ENCODE measurements at places on chromosomes 4 and X.

DNA sequence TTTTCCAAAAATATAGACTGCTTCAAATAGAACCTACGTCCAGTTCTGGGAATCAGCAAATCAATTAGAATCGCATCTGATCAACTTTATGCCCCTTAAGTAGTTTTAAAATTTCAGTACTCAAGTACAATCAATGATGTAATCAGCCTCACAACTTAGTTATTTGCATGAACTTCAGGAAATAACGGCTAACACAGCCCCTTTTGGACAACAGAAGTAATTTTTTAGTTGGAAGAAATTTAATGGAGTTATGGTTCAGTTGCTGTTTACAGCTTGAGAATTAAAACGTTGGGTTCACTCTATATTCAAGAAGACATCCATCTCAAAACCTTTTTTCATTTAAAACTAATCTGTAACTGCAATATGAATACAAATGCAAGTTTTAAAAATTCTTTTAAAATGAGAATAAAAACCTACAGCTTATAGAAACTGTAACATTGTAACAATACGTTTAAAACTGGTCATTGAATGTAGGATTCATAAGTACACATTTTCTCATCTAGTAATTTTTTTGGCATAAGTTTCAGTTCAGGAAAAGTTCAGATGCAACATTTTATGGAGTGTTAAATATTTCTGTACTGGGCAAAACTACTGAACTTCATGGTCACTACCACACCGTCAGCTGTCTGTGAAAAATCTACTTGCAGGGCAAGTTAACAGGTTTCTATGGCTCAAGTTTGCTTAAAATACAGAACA lies 956 bp downstream of the TAPT1 start:
- no peak for DNase-seq

- DNase-seq, result no peak
Observed at GRCh38 chr4:109128589-109128988, 173.9 kb downstream of the COL25A1 start.

DNA sequence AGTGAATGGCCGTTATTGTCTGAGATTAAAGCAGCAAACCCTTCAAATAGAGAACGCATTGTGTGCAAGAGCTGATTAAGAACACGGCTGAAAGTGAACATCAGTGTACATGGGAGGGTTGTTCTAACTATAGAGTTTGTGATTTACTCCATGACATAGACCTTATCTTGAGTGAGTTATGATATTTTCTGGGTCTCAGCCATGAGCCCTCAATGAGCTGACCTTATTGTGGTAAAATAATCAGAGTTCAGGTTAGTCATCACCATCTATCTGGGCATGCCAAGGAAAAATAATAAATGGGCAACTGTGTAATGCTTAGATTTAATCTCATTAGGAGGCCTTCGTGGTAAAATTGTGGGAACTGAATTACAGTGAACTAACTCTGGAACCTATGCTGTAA lies 33.2 kb upstream of the CLDN24 start:
- DNase-seq, result no peak

DNA sequence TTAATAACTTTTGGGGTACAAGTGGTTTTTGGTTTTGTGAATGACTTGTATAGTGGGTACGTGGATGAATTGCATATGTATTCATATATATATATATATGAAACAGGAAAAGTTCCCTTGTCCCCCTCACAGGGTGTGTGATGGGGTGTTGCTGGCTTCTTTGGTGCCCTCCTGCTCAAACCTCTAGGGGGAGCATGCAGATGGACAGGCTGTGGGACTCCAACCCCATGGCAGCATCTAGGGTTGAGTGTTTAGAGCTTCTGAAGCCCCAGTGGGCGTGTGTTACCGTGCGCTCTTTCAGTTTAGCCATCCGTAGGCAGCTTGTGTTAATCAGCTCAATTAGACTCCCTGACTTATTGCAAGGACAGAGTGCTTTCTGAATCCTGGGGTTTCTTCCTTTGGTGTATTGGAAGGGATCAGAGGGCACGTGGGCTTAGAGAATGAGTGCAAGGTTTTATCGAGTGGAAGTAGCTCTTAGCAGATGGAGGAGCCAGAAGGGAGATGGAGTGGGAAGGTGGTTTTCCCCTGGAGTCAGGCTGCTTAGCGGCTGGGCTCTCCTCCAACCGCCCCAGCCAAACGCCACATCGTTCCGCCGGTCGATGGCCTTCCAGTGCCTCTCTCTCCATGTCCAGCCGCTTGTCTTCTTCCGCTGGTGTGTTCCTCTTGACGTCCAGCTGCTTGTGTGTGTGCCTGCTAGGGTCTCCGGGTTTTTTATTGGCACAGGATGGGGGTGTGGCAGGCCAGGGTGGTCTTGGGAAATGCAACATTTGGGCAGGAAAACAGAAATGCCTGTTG lies 674.4 kb upstream of the LCORL start:
- DNase-seq, result no peak

DNA sequence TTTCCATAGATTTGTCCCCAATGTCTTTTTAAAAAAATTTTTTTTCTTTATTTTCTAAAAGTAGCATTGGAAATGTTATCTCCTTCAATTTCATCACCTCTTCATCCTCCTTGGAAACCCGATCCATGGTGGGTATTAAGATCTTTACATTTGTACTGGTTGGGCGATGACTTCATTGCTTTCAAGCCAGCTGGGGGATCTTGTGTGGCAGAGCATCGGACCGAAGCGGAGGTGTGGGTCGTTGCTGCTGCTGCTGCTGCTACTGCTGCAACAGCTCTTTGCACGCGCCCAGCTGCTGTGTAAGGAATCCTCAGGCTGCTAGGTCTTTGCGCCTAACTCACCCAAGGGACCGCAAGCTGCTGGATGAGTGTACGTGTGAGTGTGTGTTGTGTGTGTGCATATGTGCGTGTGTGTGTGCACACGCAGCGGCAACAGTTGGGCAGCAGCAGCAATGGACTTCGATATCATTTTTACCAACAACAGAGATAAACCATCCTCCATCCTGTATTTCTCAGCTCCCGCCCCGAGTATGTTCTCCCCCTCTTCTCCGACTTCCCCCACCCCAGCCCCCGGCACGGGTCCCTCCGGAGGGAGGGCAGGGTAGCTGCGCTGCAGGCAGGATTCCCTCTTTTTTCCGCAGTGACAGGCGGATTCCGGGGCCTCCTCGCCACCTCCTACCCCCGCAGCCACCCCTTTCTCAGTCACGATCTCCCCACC lies 768 bp upstream of the CDKL5 start:
- DNase-seq, result peak; percentile 11

DNA sequence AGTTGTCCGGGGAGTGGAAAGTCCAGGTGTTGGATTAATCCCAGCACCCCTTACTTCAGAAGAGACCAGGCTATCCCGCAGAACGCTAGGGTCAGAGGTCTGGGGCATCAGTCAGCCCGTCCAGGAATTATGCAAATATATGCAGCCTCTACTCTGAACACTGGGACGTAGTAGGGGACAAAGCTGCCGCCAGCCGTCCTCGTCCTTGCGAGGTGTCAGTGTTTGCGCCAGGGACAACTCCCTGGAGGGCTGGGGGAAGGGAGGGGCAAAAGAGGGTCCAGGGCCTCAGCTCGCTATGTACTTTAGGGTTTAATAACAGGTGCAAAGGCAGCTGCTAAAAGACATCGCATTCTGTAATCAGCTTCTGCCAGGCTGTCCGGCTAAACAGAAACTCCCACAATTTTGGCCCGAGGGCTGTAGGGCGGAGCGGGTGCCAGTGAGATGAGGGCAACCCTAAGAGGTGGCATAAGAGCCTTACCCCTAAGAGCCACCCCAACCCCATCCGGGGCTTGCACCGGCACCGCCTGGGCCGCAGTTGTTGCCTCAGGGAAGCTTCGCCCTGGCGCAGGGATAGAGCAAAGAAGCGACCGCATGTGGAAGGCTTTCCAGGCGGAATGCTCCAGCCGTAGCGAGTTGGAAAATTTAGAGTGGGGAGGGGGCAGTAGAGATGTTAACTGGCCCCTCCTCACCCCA lies 8.4 kb downstream of the HAND2 start:
- DNase-seq, result no peak

DNA sequence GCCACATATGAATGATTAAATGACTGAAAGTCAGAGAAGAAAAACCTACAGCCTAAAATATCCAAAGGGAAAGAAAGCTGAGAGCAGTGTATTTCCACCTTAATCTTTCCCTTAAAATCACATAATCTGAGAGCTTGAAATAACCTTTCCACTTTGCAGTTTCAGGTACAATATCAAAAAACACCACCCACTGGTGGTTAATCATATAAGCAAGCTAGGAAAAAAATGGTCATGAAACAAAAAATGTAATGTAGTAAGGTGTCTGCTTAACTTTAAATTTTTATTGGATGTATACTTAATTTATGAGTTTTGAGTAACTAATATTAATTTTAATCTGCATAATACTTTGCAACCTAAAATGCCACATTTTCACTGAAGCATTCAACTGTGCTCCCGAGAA lies 3.2 kb downstream of the PRDM5 start:
- DNase-seq, result no peak

GRCh38 chr4:175407926-175408325 lies 404.1 kb downstream of the GPM6A start:
- DNase-seq, result no peak

Measured in MG63 (cell line).